ENCODE measurements at places on chromosomes 5 and 9. TPM values are rescaled to one million over a fixed set of nuclear protein-coding genes. Genes with fewer than 3 reads are reported as not detected.

GRCh38 chr5:157431544-157432200 is 28.3 kb upstream of the NIPAL4 start:
- DNase-seq, result no peak

GRCh38 chr9:80222466-80223169 is 650.9 kb downstream of the TLE4 start:
- DNase-seq, result no peak

DNA sequence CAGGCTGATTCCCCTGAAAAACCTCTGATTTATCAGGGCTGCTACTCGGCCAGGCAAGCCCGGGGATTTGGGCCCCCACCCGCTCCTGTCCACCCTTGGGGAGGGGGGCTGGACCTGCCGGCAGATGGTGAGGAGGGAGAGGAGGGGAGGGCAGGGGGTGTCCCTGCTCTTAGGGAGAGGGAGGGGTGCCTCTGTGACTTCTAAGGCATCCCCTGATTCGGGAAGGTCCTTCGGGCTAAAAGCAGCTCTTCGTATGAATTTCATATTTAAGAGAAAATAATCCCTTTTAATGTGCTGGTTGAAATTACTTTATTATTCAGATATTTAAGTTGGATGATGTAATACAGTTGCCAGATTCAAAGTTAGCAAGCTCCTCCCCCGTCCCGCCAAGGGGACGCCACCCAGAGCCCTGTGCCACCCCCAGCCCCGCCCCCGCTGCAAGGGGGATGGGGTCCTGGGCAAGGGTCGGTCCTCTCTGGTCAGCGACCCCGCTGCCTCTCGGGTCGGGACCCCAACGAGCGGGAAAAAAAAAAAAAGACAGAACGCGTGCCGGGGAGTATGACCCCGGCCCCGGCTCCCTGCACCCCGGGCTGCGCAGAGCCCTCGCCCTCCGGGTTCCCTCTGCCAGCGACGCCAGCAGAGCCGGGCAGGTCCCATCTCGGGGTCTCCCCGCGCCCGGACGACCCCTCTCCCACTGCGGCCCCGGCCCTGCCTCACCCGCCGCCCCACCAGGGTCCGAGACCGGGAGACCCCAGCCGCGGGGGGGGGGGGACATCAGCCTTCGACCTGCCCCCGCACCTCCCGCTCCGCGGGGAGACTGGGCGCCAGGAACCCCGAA is 12.4 kb downstream of the LHX3 start:
- no peak for DNase-seq

DNA sequence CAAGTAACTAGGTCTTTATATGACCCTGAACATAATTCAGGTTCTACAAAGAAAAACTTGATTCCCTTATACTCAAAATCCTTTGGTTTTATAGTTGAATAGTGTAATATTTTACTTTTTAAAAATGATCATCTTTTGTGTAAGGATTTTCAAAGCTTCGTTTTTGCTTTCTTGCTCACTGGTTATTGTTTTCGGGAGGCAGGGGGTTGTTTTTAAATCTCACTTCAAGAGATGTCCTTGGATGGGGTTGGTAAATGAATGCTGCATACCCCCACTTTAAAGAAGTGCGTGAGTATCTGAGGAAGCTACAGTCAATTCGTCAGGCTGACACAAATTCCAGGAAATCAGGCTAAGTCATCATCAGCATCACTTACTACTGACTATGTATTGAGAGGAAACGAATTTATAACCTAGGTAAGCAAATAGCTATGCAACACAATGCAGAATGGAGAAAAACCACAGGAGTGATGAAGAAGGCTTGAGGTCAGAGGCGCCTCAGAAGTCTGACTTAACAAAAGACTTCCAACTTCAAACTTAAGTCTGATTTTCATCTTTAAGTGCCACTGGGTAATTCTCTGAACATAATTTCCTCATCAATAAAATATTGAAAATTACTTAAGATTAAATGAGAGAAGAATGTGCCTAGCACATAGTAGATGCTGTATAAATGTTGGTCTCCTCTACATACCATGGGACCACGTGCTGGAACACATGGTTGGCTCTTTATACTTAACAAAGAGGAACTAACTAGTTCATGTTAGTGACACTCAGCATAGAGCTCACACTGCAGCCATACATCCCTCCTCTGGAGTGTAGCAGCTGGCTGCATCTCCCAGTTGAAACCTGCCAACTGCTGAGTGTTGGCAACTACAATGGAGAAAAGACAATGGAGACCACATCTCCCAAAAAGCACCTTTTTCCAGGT is 106.0 kb upstream of the KIF2A start:
- DNase-seq, result no peak

DNA sequence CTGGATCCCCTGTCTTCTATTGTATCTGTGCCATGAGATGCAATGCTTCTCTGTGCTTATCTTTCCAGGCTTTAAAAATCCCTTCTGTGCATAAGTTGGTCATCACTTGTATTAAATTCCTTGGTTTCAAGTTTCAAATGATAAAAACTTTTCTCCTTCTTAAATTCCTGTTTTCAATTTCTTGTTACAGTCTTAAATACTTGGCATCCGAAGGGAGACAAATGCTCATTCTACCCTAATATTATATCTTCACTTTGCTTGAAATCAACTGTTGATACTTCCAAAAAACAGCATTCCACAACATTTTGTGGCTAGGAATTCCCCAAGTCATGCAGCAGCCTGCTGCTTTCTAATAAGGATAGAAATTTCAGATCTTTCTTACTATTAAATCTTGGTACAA is 413.2 kb upstream of the ACTBL2 start:
- DNase-seq, result no peak

DNA sequence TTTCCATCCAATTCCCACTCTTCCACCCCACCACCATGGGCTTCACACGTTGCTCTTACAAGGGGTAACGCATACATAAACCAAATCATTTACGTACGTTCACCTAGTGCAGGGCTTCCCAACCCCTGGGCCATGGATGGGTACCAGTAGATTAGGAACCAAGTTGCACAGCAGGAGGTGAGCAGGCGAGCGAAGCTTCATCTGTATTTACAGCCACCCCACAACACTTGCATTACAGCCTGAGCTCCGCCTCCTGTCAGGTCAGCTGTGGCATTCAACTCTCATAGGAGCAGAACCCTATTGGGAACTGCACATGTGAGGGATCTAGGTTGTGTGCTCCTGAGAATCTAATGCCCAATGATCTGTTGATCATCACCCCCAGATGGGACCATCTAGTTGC is 82.3 kb downstream of the CEMIP2 start:
- DNase-seq, result no peak

The SPINK6 gene
- polyA plus RNA-seq, result not detected

- DNase-seq, result peak; percentile 50
Measured at GRCh38 chr5:113043491-113043931, 66.9 kb downstream of the DCP2 start.

DNA sequence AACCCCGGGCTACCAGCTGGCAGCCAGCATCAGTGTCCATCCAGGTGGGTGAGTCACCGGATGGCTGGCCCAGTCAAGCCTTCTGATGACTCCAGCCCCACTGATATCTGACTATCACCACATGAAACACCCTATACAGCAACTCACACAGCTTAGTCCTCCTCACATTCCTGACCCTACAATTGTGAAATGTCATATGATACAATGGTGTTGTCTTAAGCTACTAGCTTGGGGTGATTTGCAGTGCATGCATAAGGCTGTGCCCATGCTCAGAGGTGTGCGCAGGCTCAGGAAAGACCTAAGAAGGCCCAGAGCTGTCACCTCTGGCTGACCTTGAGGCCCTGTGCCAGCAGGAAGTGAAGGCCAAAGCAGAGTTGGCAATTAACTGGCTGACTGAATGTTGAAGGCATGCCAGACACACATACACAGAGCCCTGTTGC is 21.5 kb upstream of the SEMA4D start:
- DNase-seq, result no peak

Data from K562 (cell line).